ENCODE measurements at places on chromosomes 11 and 22.

- DNase-seq, result no peak
Observed at GRCh38 chr22:44089717-44090570, 65.8 kb downstream of the PARVB start.

DNA sequence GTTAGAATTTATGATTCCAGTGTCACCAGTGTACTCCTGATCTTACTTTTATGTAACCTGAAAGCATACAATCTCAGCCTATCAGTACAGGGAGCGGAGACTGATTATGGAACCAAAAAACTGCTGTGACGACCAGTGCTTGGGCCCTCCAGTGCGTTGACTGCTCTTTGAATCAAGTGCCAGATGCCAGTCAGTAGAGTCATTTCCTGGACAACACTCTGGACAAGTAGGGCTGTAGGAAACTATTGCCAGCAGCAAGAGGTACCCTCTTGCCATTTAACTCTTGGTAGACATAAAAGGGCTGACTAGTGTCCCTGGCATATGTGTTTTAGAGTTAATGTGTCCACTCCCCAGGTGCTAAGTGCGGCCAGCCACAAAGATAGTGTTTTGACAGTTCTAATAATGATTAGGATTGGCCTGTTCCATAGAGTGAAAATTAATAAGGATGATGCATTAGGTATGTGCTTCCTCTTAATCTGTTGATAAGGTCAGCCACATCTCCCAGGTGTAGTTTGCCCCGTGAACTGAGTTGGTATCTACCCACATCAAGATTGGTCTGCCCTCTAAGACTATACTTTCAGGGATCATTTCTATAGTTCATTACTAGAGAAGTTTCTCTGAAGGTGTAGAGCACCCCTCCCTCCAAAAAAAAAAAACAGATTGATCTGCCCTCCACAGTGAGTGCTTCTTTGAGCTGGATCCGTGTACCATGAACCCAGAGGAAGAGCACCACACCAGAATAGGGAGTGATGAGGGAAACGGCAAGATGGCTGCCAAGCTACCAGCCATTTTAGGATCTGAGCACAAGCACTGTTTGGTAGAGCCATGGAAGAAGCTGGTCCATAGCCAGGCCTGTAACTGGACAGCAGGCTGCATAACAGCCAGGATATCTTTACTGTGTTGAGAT is 20.7 kb upstream of the AIFM3 start:
- DNase-seq, result no peak

GRCh38 chr22:39308614-39309363 is 10.6 kb downstream of the RPL3 start:
- no peak for DNase-seq

DNA sequence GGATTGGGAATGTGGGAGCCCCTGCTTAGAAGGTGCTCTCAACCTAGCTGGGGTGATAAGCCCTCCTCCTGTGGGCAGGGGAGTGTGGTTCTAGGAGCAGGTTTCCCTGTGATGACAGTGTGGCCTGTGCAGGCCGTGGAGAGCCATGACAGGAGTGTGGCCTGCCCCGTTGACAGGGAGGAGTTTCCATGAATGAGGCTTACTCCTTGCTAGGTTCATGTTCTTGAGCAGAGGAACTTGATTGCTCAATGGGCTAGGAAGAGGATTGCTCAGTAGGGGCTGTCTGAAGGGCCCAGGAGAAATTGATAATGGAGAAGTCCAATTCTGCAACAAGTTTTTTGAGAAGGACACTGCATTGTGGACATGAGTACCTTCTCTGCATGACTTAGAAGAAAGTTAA is 92.0 kb downstream of the PPP6R3 start:
- DNase-seq, result no peak

DNA sequence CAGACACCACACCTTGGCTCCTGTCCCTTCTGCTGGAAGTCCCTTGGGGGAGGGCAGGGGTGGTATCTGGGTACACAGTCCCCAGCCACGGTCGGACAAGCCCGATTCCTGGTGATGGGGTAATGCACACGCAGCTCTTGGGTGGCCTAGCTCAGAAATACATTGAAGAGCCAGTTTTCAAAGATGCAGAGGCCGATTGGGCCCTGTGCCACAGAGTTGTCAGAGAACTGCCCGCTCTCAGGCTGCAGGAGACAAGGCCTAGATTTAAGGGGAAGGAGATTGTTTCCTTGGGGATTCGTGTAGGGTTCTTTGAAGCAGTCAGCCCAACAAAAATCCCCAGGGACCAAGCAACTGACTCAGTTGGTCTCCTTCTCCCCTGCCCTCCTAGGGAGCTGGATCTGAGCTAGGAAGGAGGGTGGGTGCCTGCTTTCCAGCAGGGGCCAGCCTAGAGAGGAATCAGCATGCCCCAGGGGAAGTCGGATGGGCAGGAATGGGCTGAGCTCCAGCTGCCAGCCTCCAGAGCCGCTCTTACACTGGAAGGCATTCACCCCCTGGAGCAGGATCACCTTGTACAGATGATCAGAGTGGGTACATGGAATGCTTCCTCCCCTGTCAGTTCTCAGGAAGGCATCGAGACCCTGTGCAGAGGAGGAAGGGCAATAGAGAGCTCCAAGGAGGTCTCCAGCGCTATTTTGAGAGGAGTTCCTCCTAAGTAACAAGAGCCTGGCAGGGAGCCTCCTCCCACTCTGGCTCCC is 3.3 kb upstream of the SCN4B start:
- DNase-seq, result no peak

DNA sequence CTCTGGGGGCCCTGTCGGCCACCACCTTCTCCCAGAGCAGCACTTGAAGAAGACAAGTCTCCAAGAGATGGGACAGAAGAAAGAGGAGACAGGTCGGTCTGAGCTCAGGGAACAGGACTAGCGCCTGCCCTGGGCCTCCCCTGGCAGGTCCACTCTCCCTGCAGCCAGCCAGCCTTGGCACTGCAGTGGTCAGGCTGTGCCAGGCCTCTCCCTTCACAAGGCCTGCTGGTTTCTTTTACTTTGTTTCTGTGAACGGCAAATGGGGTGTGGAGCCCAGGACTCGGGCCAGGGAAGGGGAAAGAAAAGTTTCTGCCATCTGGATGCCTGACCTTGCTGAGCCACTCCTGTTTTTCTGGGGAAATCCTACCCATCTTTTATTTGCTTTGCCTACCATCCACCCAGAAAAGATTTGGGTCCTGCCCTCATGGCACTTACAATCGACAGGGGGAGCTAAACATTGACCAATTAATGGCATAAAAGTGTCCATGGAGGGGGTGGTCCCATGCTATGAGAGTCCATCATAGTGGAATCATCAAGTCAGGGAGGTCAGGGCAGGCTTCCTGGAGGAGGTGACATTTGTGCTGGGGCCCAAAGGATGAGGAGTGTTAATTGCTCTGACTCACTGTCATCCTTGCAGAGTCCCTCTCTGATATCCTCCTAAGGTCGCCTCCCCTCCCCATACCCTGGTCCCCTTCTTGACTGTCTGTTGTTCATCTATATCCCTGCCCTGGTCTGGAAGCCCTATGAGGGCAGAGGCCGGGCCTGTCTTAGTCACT is 65.2 kb downstream of the NFAM1 start:
- peak; percentile 25 for DNase-seq

DNA sequence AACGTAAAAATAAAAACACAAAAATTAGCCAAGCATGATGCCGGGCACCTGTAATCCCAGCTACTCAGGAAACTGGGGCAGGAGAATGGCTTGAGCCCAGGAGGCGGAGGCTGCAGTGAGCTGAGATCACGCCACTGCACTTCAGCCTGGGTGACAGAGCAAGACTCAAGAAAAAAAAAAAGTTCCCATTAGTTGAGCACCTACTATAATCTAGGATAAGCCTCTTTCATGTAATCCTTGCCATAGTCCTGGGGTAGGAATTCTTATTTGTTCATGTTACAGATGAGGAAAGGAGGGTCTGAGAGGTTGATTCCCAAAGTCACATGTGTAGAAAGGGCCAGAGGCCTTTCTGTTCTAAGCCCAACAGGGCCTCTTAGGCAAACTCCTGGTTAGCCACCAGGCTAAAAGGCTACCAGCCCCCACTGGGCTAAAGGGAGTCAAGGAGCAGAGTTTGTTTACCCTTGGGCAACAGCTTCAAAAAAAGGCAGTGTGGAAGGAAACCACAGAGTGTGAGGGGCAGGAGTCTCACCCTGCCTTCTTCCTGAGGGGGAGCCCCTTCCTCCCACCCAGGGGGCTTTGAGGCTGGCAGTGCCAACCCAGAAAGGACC is 21.6 kb upstream of the CSNK1E start:
- DNase-seq, result no peak

DNA sequence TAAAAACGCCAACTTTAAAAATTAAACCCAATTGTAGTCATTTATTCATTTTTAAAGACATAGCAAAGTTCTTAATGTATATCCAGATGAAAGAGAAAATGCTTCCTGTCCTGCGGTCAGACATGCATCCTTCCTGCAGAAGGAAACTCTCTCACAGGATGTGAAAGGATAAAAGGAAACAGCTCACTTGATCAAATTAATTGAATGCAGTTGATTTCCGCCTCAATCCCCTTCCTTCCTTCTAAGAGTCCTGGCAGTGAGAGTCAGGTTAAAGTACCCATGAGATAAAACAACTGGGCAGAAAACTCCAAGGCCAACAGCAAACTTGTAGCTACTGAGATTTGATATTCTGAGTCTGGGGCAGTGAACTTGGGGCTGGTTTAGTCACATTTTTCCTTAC is 38.5 kb downstream of the CWC15 start:
- no peak for DNase-seq

DNA sequence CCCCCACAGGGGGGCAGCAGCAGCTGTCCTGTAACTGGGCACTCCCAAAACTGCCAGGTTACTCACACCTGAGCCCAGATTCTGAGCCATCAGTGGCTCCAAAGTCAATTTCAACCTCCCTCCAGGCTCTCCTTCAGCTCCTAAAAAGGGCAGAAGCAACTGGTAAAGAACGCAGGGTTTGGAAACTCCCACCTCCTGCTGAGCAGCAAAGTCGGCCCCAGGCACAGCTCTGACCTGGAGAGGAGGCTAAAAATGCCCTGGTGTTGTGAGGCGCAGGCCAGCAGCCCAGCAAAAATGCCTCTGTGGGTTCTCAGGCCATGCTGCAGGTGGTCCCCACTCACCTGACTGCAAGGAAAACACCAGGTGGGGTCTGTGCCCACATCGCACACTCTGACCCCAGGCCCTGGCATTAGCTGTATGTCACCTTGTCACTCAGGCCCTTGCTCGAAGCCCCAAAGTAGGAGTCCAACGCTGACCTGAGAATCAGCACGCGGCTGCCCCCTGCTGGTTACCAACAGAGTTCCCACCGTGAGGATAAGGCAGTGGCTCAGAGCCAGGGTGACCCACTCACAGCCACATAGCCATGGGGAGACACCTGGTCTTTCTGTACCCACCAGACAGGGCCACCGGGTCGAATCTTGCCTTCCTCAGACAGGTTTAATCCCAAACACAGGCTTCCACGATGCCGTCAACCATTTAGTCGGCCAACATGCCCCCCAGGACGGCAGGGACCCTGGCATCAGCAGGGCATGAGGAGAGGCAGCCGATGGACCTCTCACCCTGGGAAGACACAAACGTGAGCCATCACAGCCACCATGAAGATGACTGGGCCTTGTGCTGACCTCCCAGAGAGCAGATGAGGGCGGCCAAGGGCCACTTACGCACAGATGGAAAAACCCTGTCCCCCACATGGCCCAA is 11.1 kb downstream of the POLR3H start:
- DNase-seq, result peak; percentile 55

DNA sequence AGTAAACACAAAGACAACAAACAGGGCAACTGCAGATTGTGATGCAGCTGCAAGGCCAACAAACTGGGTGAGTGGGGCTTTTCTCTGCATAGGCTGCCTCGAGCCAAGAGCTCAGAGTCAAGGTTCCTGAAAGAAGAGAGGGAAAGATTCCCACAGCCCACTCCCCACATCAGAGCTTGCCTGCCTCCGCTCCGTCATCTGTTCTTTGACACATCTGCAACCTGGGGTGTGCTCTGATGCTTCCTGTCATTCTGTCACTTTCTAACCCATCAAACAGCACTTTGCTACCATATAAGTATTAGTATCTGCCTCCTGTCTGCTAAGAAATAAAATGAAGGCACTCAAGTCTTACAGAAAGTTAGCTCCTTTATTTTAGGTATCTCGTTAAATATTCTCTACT is 46.9 kb downstream of the C22orf31 start:
- no peak for DNase-seq

DNA sequence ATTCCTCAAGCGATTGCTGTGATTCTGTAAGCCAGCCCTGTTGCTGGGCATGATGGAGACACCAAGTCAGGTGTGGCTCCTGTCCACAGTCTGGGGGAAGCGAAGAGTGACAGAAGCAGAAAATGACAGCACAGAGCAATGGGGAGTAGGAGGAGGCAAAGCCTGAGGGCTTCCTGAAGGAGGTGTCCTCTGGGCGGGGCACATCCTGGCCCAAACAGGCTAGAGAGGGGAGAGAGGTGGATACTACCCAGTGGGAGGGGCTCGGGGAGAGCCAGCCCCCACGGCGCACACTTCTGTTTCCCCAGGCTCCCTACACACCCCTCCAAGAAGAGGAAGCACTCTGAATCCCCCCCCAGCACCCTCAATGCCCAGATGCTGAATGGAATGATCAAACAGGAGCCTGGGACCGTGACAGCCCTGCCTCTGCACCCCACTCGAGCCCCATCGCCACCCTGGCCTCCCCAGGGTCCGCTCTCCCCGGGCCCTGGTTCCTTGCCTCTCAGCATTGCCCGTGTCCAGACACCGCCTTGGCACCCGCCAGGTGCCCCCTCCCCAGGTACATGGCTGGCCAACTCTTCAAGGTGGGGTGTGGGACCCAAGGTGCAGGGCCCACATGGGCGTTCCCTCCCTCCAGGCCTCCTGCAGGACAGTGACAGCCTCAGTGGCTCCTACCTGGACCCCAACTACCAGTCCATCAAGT is 18.9 kb downstream of the MYRF start:
- no peak for DNase-seq

- no peak for DNase-seq
Observed at GRCh38 chr22:29840498-29840897, 2.4 kb upstream of the ASCC2 start.

DNA sequence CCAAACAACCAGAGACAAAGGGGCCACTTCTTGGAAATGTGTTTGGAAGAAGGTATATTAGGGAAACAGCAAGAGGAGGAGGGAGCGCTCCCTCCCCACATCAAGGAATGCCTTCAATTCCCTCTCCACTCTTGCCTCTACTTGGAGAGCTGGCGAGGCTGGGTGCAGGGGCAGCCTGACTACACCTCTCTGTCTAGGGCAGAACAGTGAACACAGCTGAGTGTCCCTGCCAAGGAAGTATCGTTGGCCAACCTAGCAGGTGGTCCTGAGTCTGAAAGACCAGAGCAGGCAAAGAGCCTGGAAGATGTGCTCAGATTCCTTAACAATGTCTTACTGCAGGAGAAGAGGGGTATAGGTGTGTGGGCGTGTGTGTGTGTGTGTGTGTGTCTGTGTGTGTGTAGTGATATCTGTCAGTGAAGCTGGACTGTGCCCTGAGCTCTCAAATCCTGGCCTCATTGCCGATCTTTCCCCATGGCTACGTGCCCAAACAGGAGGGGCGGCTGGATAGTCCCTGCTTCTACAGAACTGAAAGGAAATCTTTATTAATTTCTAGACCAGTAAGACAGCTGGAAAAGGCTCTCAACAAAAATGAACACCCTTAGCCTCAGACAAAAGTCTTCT is 46.8 kb downstream of the PAMR1 start:
- peak; percentile 82 for DNase-seq

DNA sequence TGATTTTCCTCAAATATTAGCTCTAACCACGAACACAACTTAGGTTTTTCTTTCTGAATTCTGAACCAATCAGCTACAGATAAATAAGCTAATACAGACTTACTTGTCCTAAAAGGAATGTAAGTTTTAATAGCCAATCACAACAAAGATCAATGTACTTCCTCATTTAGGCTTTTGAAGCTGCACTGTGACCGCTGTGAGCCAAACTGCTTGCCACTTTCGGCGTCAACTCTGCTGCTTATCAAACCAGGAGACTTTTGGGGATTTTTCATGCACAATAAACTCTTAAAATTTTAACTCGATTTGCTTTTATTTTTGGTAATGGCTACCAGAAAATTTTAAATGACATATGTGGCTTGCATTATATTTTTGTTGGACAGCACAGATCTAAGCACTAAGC is 92.5 kb downstream of the TMPRSS5 start:
- no peak for DNase-seq
